ENCODE measurements at places on chromosomes 6 and 20.

- DNase-seq = no peak
These were observed 25.2 kb downstream of the ILRUN start for GRCh38 chr6:34671367-34671766.

DNA sequence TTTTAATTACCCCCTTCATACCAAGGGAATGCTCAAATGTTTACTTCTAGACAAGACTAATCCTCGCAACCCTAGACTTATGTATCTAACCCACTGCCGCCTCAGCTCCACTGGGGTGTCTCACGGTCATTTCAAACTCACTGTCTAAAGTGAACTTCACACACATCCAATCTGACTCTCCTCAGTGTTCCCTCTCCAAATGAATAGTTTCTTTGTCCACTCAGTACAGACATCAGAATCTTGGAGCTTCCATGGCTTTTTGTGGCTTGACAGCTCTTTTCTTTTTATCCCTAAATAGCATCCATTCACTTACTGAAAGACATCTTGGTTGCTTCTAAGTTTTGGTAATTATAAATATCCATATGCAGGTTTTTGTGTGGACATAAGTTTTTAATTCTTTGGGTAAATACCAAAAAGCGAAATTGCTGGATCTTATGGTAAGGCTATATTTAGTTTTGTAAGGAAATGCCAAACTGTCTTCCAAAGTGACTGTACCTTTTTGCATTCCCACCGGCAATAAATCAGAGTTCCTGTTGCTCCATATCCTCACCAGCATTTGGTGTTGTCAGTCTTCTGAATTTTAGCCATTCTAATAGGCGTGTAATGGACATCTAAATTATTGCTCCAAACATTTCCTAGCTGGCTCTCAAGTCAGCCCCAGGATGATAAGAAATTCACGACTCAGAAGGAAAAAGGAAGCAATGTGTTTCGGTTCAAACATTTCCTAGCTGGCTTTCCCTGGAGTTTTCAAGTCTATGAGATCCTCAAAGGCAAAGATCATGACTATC lies 73.1 kb downstream of the DNAAF9 start:
- DNase-seq = no peak

GRCh38 chr6:3977875-3978711 lies 100.8 kb downstream of the FAM217A start:
- peak; percentile 96 for DNase-seq

- DNase-seq = no peak
These were observed 6.4 kb downstream of the SLC22A2 start for GRCh38 chr6:160252073-160252813.

DNA sequence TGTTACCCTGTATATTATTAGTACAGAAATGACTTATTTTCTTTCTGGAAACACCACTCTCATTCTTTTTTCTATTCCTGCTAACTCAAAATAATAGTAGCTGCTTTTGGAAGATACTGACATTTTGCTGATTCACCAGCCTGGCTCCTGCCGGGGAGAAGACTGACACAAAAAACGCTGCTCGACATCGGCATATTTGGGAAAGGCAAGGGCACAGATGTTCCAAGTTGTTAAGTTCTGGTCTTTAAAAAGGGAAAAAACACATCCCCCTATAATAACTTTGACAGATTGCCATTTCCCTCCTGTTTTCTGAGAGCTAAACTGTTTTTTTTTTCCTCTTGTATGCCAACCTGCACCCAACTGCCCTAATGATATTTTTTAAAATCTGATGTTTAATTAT lies 55.4 kb downstream of the CTNNBL1 start:
- no peak for DNase-seq

- DNase-seq = peak; percentile 24
These were observed 224.5 kb downstream of the NKAIN2 start for GRCh38 chr6:124028117-124028516.

GRCh38 chr6:24430086-24430485 lies 27.4 kb downstream of the MRS2 start:
- DNase-seq = no peak

DNA sequence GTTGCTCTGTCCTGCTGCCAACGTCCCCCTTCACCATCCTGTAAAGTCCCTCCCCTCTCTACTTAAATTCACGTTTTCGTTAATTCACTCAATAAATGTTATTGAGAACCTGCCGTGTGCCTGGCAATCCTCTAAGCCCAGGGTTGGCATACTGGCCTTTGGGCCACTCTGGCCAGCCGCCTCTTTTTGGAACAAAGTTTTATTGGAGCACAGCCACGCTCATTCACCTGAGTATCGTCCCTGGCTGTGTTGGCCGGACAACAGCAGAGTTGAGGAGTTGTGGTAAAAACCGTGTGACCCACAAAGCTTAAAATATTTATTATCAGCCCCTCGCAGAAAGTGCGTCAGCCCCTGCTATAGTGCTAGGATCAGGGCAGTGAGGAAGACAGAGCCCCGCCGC lies 54.7 kb upstream of the TMEM181 start:
- DNase-seq = no peak

DNA sequence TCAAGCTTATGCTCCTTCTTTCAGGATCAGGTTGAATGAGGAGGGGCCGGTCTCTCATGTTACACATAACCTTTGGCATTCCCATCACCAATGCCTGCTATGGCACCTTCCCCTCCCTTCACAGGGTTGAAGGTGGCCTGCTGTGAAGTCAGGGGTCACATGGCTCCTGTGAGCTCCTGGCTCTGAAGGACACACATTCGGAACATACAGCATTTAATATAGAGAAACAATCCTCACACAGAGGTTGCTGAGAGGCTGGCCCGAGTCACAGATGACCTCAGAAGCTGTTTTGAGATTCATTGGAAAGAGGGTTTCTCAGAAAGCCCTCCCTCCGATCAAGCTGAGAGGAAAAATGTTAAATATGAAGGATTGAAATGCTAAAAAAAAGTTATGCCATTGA lies 82.1 kb downstream of the PSMG4 start:
- DNase-seq = peak; percentile 71

DNA sequence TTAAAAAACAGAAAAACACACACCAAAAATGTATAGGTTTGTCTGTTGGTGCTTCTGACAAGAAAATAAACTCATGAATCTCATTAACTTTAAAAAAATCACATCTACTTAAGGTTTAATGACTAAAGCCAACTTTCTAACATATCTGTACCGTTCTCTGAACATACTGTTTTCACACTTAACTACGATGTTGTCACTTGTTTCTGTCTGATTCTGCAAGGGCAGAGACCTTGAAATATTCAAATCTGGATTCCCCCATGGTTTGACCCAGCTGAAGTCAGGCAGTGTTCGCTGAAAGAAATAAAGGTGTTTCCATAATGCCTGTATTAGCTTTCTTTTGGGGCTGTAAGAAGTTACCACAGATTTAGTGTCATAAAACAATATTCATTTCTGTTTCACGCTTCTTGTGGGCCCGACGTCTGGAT lies 2.7 kb upstream of the ASXL1 start:
- peak; percentile 18 for DNase-seq

DNA sequence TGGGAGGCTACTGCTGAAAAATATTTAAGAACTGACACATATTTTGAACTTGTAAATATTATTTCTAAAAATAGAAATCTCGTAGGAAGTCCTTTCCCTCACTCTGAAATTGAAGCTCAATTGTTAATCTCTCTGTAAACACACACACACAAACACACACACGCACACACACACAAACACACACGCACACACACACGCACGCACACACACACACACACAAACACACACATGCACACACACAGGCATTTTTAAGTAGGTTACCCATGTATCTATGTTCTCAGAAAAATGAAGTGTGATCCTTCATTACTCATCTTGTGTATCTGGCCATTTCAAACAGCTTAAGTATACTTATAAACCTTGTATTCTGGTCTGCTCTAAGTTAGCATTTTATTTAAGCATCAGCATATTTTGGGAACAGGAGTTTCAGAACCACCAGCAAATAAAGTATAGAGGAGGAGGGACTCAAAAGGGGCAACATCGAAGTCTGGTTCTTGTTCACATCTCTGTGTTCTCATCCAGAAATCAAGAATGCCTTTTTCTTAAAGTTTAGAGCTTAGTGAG lies 11.6 kb downstream of the CCN6 start:
- no peak for DNase-seq

DNA sequence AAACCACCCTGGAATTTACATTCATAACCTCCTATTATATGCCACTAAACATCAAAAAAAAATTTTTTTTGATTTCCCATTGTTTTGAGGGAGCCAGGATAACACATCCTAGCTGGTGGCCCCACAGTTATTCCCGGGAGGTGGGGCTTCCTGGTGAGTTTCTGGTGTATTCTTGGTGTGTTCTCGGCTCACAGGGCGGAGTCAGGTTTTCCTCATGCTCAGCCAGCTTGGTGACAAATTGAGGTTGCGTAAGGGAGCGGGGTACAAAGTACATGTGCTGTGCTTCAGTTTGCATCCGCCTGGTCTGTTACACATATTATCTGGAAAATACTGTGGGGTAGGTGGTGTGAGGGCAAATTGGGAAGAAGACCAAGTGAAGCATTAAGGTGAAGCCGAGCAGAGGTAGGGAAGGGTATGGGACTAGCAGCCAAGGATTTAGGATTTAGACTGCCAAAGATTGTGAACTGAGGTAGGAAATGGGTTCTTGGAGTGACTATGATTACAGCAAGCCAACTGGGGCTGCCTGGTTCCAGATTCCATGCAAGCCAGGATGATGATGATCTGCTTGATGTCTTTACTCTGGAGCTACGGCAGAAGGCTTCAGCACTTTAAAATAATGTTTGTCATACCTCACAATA lies 46.2 kb upstream of the EEF1A1 start:
- DNase-seq = no peak

- DNase-seq = no peak
These were observed 44.4 kb downstream of the CLIC5 start for GRCh38 chr6:45971287-45971686.

GRCh38 chr20:50303573-50304500 lies 113.2 kb downstream of the CEBPB start:
- DNase-seq = peak; percentile 67

- DNase-seq = peak; percentile 63
These were observed 187.1 kb downstream of the BMP7 start for GRCh38 chr20:57079031-57080005.

GRCh38 chr20:2508631-2509467 lies at the start of gene ZNF343:
Gene ZNF343, minus strand, starts transcription at chr20:2508915. Its CDS starts 15,020 bp downstream, at chr20:2493895.
- DNase-seq = peak; percentile 84

DNA sequence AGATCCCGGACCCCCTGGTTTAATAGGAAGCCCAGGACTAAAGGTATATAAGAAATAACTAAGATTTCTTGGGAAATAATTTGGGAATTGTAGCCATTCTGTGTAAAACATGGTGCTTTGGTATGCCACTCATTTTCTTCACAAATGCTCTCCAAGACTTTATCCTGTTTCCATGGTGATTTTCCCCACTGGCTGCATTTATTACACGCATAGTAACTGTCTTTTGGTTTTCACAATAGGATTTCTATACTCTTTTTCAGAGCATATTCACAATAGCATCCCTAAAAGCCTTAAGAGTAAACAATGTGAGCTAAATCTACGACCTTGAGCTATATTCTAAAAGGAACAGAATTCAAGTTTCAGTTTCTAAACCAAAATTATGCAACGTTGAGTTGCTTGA lies 160.8 kb downstream of the COL9A1 start:
- DNase-seq = no peak

GRCh38 chr6:149544646-149545257 lies 1.1 kb downstream of the PPIL4 start:
- DNase-seq = no peak

DNA sequence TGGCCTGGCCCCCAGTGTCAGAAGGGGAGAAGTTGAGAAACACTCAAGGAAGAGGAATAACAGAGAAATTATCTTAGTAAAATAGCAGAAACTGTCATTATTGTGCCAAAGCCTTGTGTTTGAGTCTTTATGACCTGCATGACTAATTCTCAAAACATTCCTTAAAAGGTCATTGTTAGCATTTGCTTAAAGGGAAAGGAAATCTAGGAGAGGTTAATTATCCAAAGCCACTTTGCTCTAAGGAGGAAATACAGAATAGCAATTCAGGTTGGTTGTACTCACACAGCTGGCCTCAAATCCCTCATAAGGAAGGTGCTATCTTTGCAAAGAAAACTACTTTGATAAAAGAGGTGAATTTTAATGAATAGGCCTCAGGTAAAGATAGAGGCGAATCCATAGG lies 516.7 kb downstream of the CBLN4 start:
- no peak for DNase-seq

- DNase-seq = peak; percentile 94
These were observed 129.4 kb downstream of the BCAS1 start for GRCh38 chr20:53940907-53941545.

- DNase-seq = no peak
These were observed 162.3 kb upstream of the ZNF217 start for GRCh38 chr20:53755733-53756531.

- DNase-seq = peak; percentile 47
These were observed 13.9 kb upstream of the IPCEF1 start for GRCh38 chr6:154370545-154370944.

DNA sequence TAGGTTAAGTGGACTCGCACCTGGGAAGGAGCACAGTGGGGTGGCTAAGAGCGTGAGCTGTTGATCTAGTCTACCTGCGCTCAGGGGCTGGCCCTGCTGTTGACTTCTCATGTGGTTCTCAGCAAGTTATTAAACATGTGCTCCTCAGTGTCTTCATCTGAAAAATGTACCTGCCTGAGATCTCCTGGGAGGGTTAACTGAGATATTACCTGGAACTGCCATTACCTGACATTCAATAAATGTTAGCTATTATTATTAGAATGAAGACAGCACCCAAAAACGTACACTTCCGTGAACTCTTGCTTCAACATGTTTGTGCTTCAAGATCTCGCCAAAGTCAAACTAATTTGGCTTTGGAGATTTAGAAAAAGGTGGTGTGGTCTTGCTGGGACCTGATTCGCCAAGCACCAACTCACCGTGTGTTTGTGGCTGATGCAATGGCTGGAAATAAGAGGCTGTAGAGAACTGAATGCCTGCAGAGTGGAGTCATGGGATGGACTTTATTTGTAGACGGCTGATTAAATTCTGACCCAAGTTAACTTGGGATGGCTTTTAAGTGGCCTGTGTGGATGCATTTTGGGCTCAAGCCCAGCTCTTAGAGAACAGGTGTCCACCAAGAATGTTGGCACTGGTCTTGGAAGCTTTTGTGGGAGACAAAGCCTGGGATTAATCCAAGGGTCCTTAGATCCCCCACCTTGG lies 692.9 kb downstream of the QKI start:
- peak; percentile 66 for DNase-seq

GRCh38 chr6:100987556-100987955 lies 106.4 kb upstream of the ASCC3 start:
- DNase-seq = no peak

GRCh38 chr6:111417181-111417585 lies 65.8 kb downstream of the REV3L start:
- DNase-seq = peak; percentile 25

GRCh38 chr6:153625089-153625488 lies 414.0 kb upstream of the OPRM1 start:
- peak; percentile 40 for DNase-seq

- DNase-seq = no peak
These were observed 75.8 kb downstream of the GJA10 start for GRCh38 chr6:89970072-89970471.
